Activated naive CD4-positive, alpha-beta T cell treated with anti-CD3 and anti-CD28 coated beads, Interleukin-2, amount 10 ng/mL, durations not matched to agents 7 days and 5 days (primary cell): ENCODE measurements at places on chromosomes 13 and 19.

- no peak for DNase-seq
These were observed 319.7 kb downstream of the KCNRG start for GRCh38 chr13:50334944-50335343.

DNA sequence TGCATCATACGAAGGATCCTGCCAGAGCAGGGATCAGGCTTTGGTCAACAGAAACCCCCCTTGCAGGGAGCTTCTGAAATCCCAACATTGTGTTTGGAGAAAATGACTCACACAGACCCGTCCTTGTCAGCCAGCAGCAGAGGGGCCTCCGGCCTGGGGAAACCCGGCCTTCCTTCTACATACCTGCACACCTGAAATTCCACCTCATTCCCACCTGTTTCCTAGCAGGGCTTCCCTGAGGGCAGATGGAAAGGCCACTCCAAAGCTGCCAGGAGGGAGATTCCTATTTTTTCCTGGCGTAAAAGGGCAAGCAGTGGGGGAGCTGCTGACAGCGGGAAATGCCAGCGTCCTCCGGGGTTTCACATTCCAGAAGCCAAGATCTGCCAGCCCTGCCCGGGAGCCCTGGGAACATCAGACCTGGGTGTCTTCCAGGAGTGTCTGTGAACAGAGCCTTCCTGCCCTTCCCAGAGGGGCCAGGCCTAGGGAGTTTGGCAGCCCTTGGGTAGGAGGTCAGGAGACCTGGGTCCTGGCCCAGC lies 3.0 kb upstream of the IGFL1 start:
- DNase-seq = no peak

DNA sequence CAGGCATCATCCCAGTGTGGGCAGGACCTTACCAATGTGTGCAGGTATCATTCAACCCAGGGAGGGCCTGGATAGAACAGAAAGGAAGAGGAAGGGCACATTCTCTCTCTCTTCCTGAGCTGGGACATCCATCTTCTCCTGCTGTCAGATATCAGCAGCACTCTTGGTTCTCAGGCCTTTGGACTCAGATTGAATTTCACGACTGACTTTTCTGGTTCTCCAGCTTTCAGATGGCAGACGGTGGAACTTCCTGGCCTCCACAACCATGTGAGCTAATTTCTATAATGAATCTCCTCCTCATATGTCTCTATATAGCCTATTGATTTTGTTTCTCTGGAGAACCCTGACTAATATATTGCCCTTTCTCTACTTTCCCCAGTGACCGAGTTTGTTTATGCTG lies 77.3 kb downstream of the OLFM4 start:
- DNase-seq = no peak

DNA sequence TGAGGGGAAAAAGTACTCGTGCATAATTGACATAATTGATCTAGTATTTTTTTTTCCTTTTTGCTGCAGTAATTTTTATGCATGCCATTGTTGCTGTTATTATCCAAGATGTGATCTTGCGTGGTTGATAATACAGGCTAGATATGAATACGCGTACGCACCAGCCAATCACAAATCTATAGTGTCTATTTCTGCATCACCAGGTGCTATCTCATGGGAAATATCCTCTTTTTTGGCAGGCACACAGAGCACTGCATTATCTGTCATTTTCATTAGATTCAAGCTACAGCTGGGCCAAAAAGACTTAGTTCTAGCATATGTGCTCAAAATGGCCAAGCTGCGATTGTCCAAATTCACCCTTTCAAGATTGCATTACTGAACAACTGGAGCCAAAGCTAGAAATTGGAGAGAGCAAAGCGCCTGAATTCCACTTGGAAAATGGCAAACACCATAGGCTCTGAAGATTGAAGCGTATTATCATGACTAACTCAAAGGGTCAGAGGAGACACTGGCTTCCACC lies 181.1 kb downstream of the TSHZ3 start:
- no peak for DNase-seq

GRCh38 chr19:5627395-5627904 lies 4.6 kb downstream of the SAFB start:
- peak; percentile 36 for DNase-seq

GRCh38 chr13:41326661-41327060 lies 15.6 kb downstream of the NAA16 start:
- DNase-seq = no peak

DNA sequence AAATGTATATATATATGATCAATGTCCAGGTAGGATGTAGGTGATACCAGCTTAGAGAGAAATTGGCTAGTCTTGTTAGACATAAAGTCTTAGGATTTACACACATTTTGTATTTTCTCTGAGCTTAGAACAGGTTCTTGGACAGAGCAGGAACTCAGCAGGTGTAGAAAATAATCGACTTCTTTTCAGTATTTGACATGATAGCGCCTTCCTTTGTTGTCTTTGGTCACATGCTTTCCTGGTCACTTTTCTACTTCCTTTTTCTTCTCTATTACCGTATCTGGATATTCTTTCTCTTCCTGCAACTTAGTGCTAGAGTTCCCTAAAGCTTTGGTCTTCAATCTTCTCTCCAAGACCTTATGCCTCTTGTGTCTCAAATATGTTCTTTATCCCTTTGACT lies 107.4 kb downstream of the LRCH1 start:
- no peak for DNase-seq

DNA sequence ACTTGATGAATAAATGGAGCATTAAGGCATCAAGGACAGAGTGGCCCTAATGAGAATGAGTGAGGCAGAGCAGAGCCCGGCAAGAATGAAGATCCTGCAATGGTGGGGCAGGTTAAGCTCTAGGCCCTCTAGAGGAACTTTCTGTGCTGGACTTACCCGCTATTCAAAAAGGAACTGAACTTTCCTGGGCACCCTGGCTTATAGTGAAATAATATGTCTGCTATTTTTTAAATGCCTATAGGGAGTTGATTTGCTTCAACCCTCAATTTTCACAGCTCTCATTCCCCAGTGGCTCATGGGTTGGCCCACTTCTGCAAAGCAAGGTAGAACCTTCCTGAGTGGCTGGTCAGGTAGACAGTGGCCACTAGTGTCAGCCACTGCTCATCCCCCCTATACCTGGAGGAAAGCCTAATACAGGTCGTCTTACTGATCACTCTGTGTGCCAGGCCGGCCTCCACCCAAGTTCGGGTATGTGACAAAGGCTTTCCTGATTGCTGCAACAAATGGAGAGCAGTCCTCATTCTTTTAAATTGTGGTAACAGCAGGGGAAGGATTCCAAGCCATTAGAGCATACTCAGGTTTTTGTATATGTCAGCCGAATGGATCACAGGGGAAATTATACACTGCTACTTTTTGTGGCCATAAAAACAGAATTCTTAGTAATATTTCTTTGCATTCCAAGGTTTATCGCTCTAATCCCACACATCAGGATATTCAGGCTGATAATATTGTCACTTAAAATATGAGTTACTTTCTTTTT lies 103.0 kb downstream of the KL start:
- no peak for DNase-seq

- no peak for DNase-seq
These were observed 36.2 kb downstream of the AMER2 start for GRCh38 chr13:25135896-25136295.

DNA sequence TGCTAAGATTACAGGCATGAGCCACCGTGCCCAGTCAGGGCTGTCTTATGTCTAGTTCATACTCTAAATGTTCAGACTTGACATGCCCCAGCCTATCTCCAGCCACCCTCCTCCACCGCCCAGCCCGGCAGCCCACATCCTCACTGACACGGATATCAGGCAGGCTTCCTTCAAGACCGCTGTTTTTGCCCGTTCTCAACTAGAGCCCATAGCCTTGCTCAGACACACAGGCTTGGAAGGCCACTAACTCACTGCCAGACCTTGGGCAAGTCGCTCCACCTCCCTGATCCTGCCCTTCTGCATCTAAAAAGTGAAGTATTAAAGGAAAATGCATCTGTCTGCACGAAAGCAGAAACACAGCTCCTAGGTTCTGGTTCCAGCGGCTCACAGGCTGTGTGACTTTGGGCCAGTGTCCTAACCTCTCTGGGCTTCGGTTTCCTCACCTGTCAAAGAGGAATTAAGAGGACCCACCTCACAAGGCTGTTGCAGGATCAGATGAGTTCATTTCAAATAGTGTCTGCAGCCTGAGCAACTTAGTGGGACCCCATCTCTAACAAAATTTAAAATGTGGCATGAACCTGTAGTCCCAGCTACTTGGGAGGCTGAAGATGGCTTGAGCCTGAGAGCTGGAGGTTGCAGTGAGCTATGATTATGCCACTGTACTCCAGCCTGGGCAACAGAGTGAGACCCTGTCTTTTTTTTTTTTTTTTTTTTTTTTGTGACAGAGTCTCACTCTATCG lies 14.5 kb upstream of the CERS4 start:
- DNase-seq = peak; percentile 75

DNA sequence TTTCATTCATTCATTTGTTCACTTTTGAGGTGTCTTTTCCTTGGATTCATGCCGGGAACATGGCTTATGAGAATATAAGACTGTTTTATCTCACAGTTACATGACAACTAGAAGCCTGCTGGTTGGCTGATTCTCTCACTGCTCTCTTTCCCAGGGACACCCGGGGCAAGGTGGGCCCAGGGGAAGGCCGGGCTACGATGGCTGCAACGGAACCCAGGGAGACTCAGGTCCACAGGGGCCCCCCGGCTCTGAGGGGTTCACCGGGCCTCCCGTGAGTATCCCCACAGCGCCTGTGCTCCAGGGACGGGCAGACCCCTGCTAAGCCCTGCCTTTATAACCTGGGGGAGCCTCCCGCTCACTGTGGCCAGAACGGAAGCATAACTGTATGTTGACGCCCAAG lies 121.2 kb downstream of the COL4A2 start:
- DNase-seq = no peak

DNA sequence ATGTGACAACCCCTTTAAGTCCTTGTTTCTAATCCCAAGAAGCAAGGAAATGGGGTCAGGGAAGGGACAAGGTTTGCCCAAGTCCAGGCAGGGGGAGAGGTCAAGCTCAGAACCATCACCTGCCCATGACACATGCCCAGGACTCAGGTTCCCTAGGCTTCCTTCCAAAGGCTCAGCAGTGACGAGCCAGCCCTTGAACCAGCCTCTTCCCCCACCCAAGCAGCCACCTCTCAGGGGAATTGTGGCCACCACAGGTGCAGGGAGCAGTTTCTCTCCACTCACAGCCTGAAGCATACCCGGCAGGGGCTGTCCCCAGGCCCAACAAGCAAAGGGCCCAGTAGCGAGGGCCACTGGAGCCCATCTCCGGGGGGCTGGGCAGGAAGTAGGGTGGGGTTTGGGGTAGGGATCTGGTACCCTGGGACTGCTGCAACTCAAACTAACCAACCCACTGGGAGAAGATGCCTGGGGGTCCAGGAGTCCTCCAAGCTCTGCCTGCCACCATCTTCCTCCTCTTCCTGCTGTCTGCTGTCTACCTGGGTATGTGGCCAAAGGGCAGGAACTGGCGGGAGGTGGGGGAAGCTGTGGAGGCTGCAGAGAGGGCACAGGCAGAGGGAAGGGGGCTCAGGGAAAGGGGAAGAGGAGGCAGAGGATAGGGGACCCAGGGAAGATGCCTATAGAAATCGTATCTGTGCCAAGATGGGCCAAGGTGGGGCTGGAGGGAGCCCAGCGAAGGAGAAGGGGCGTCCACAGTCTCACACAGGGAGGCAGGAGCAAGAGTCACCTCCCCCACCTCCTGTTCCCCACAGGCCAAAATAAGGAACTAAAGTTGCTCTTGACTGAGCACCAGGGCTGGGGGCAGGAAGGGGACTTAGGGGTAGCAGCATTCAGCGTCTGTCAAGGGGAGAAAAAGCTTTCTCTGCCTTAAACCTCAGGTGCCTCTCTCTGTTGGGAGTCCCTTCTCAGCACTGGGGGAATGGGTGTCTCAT lies at the start of gene CD79A:
Gene CD79A, plus strand, starts transcription at position 433 of the 986 bp plus-strand sequence. Its CDS starts 26 bp downstream, at position 459.
- DNase-seq = peak; percentile 36

DNA sequence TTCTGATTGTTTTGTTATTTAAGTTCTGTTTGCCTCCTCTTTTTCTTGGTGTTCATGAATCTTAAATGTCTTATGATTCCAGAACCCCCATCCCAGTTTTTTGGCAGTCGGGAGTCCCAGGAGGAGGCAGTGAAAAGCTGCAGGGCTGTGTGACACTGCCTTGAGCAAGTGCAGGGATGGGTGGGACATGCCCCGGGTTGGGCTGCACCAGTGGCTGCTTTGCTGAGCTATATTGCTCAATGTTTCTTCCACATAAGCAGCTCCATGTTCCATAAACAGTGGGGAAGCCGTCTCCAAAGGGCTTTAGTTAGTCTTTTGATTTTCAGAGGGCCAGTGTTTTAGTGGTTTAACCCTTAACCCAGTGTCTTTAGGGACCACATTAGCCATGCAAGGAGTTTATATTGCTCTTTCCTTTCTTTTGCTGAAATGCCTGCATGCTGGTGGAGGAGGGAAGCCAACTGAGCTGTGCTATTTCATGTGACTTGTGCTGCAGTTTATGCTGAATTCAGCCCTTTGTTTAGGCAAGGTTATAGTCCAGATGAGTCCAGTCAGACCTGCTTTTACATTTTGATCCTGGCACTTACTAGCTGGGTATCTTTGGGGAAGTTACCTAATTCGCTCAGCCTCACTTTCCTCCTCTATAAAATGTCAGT lies 13.1 kb downstream of the ATP8A2 start:
- DNase-seq = no peak

GRCh38 chr19:29914933-29915332 lies 27.1 kb upstream of the URI1 start:
- DNase-seq = no peak

DNA sequence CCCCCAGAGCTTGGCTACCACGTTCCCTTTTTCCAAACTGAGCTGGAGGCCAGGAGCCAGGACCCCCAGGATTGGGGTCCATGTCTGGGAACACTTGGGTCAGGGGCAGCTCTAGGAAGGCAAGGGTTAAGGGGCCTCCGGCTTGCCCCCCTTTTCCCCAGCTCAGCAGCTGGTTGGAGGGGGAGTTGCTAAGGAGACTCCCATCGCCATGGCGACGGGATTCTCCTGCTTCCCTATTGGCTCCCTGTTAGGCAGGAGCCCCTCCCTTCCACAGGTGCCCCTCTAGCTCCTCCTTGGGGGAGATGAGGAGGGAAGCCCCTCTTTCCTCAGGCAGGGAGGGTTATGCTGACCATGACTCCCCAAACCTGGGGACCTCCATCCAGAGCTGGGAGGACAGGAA lies 33.9 kb downstream of the PDE4A start:
- DNase-seq = no peak

GRCh38 chr13:111555268-111555808 lies 234.9 kb downstream of the TEX29 start:
- DNase-seq = no peak

DNA sequence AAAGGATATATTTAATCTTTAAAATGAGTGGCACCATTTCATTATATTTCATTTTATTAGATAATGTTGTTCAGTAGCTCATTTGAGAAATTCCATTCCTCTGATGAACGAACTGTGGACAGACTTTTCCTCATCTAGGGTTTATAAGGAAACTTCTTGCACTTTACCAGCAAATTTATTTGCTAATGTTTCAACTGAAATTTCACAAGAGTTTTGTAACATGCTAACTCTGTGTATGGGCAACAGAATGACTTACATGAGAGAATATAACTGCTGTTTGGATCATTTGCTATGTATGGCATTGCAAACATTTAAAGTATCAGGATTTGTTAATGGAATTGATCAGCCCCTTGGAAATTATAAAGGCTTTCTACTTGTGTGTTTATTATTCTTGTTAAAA lies 3.7 kb upstream of the IRS2 start:
- no peak for DNase-seq
